ENCODE measurements at places on chromosomes 4 and X.

DNA sequence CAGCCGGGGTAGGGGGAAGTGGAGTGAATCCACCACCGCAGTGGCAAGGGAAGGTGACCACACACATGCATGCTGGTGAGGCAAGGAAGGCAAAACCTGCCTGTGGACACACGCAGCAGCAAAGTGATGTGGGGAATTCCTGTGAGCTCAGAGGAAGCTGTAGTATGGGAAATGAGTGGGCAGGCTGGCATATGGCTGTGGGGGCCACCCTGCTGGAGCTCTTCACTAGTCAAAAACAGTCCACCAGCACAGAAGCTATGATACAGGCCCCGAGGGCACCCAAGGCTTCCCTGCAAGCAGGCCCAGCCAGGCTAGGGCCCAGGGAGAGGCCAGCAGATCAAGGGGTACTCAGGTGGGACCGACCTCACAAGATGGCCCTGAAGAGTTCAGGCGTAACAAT, 239.1 kb downstream of the CHM start:
- DNase-seq: no peak

DNA sequence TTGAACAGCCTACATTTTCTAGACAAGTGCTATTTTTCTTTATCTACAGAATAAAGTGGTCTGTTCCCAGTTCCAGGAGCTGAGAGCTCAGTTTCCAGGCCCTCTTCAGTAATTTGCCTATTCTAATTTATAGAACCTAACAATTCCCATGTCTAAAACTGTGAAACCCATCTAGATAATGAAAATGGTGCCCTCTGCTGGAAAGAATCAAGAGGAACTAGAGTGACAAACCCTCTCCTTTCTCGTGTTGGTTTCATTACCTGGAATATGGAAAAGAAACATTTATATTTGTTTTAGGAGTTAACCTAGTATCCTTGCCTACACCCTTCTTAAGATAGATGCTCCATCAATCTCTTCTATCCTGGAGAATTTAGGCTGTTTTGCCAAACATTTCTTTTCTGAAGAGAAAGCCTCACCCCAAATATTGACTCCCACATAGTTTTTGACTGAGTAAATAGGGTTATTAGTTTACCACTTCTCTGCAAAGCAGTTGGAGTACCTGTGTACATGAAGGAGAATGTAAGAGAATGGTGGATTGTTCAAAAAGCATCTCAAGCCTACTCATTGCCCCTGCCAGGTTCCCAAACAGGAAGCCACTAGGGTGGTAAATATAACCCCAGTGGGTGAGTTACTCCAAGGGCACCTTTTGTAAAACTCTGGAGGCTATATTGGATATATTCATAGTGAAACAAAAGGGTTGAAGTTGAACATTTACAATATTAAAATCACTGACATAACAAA, 121.6 kb downstream of the RASL11B start:
- DNase-seq: peak; percentile 55

DNA sequence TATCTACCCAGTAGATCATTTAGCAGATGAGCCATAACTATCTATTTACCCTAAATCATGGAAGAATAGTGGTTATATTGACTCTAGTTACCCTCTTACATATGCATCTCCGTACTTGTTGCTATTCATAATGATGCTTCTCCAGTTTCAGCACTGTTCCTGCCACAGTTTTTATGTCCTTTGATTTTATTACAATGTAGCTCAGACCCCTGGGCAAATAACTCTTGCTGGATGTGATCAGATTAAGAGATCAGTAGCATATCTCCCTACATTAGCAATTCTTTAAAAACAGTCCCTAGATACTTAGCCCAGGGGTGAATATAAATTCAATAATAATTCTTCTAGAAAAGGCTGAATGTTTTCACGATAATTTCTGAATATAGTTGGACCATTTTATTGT, 696.5 kb downstream of the ADGRL3 start:
- no peak for DNase-seq

DNA sequence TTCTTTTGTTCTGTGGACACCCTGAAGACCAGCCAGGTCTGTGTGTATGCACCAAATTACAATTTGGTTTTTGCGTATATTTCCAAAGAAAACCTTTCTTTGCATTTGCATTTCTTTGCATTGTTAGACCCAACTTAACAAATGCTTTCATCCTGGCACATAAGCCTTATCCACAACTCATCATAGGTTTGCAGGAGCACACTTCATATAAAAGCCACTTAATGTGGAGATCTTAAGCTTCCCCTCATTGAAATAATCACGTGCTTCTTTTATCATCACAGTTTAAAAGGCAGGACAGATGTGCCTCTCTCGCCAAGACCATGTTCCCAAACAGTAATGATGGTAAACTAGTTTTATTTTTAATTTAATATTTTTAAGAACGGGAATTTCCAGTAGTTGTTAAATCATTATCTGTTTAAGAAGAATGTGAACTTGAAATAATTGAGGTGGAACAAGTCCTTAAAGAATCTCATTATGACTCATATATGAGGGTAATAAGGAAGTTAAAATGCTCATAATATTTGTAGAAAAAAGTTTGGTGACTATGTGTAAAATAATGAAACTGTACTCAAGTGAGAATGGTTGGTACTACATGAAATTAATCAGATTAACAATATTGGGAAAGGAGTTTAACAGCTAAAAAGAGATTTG, 65.5 kb downstream of the GLRA3 start:
- no peak for DNase-seq

GRCh38 chr4:123200051-123200940, 196.3 kb upstream of the SPRY1 start:
- no peak for DNase-seq

GRCh38 chr4:158102904-158103303, 69.9 kb downstream of the GASK1B start:
- peak; percentile 9 for DNase-seq

DNA sequence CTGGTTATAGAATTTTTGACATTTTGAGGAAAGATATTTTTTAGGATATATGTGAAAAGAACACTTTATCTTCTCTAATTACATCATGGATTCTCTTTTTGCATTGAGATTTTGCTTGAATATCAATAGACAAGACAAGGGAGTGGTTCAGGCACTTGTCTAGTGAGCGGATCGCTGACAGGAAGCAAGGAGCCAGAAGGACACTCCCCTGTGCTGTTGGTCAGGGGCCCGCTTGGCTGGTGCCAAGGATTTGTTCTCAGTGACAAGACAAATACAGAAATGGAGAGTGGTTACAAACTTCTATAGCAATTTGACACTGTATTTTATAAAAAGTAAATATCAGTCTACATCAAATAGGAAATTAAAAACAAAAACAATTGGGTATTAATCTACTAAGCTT, 60.0 kb downstream of the SLC9B1 start:
- peak; percentile 6 for DNase-seq

DNA sequence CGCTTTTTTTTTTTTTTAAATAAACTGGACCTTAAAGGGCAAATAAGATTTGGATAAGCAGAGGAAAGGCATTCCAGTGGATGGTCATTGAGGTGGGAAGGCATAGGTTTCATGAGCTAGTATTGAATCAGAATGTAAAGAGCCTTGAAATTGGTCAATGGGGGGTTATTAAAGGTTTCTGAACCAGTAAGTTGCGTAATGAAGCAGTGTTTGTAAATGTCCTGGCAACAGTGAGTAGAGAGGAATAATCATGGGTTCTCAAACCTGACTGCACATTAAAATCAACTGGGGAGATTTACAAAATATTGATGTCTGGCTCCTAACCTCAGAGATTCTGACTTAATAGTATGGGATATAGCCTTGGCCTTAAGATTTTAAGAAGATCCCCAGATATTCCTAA, 23.2 kb upstream of the AMOT start:
- no peak for DNase-seq

DNA sequence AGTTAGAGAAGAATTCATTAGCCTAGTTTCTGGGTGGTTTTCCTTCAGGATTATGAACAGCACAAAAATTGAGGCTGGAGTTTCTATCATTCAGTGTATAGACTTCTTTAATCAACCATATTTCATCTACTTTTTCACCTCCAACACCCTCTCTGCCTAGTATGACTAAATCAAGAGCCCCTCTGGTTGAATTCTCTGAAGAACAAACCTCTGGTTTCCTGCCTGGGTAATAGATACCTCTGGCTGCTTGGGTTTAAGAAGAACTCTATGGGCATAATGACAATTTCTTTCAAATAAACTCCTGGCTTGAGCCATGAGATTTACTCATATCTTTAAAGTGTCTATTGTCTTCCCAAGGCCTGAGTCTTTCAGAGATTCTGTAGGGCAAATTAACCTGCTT, 66.5 kb downstream of the C4orf33 start:
- no peak for DNase-seq

GRCh38 chr4:150256225-150256620, 178.0 kb downstream of the DCLK2 start:
- no peak for DNase-seq

GRCh38 chr4:168794881-168795280, 215.2 kb downstream of the CBR4 start:
- DNase-seq: no peak

DNA sequence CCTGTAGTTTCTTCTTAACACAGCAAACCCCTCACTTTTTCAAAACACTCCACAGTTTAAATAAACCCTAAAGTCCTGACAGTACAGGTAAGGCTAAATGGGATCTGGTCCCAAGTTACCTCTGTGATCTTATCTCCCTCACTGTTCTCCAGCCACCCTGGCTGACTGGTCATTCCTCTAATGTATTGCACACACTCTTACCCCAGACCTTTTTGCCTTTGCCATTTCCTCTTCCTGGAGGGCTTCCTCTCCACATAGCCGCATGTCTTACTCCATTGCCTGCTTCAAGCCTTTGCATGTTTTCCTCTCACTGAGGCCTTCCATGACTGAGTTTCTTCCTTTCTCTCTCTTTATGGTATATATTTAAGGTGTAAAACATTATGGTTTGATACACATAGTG, 19.5 kb upstream of the ANXA3 start:
- no peak for DNase-seq

GRCh38 chr4:133594390-133595207, 445.5 kb downstream of the PCDH10 start:
- no peak for DNase-seq

DNA sequence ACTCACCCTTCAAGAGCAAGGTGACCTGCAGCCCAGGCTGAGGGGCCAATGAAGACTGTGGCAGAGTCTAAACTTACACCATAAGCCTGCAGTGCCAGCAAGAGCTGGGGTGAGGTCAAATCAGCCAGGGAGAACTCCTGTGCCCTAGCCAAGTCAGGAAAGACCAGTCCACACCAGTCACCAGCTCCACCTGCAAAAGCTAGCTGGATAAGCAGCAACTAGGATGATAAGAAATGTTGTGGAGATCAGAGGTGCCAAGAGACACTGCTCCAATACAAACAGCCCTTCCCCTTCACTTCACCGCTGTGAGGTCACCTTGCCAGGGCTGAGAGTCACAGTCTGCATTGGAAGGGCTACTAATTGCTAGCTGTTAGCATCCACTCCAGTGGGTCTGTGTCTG, 31.3 kb downstream of the NIPAL1 start:
- no peak for DNase-seq

- DNase-seq: peak; percentile 67
Measured at GRCh38 chr4:86497980-86498862, 95.9 kb upstream of the PTPN13 start.

GRCh38 chr4:5992171-5992827, 25.9 kb downstream of the C4orf50 start:
- DNase-seq: no peak

DNA sequence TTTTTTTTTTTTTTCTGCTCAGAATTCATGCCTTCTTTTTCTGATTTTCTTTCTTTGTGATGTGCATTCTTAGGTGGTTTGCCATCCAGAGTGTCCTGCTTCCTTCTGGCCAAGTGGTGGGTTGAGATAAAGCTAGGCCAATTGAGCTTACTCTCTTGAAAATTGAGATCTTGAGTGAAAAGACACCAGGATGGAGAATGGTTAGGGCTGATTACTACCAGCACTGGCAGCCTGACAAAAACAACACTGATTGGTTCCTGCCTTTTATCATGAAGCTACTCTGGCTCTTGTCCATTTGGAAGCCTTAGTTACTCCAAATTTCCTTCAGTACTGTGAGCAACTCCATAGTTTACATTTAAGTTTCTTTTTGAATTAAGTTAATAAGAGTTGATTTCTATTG, 404.0 kb downstream of the PPARGC1A start:
- no peak for DNase-seq

DNA sequence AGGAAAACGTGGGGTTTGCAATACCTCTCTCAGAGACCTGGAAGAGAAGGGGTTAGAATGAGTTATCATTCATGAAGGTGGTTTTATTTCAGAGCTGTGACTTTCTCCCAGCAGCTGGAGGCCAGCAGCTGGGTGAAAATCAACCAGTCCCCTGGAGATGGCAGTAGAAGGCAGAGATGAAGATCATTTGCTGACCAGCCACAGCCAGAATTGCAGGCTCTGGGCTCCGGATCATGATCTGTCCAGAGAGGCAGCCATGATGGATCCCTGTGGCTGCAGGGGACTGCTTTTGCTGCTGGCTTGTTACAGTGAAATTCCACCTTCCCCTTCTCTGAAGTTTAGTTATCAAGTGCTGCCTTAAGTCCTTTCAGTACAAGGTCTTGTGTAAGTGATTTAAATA, 46.9 kb upstream of the TAB3 start:
- DNase-seq: peak; percentile 68

DNA sequence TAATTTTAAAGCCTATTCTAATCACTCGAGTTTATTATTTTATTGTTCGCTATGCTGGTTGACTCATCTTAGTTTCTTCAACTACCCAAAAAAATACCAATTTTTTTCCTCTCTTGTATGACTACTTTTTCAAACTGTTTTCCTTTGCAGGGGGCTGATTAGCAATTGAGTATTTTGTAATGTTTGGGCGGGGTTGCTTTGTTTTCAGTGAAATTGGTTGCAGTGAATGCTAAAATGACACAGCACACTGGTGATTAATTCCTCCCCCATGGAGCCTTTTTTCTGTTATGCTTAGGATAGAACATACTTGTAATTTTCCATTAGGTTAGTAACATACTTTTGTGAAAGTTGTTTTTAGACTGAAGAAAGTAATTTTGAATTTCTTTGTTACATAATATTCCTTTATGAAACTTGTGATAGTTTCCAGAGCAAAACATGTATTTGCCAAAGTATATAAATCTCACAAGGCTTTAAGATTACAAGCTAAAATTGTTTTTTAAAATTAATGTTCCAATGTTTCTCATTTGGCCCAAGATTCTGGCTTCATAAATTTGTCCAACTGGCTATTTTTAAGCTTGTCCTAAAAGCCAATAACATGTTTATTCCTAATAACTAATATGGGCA, 120.4 kb downstream of the CHIC1 start:
- DNase-seq: peak; percentile 28

- no peak for DNase-seq
Measured at GRCh38 chr4:182409271-182409670, 166.1 kb downstream of the TENM3 start.

GRCh38 chr4:108700081-108700757, 49.8 kb downstream of the OSTC start:
- peak; percentile 32 for DNase-seq
